Stimulated activated CD4-positive, alpha-beta T cell treated with anti-CD3 and anti-CD28 coated beads, TNF-alpha, amount 100 ng/mL, for 48 hours (primary cell): ENCODE measurements at places on chromosomes 4 and X.

DNA sequence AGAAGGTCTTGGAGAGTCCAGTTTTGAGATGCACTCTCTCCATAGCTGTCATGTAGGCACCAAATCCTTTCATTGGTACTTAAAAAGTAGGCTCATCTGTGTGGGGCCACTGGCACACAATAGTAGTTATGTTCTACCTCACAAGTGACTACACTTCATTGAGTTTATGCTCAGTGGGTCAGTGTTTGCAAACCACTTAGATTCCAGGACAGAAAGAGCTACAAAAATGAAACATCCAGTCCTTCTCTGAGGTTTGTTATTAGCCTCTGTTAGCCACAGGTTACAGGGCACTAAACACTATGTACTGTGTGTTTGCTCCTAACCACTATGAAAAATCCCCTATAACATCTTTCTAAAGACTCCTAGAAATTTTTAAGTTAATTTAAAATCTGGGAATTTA lies 13.8 kb downstream of the RAB28 start:
- no peak for DNase-seq

- DNase-seq = no peak
These were observed 419.8 kb upstream of the AMOT start for GRCh38 chrX:113260474-113260873.

GRCh38 chr4:174210952-174211490 lies 72.4 kb downstream of the FBXO8 start:
- no peak for DNase-seq

DNA sequence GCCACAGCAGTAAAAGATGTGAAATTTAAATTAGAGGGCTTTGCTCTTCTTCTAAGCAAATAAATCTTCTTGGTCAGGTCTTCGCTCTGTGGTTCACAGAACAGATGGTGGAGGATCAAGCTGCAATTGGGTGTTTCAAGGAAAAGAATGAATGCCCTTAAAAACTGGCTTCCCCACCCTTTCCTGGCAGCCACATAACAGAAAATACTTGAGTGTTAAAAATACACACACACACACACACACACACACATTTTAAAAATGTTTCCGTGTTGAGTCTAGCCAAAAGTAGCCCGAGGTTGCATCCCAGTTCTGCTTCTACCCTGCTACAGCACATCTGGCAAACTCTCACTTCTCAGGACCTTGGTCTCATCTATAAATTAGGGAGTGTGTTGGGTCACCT lies 56.7 kb upstream of the FGFBP2 start:
- DNase-seq = no peak

- no peak for DNase-seq
These were observed 16.5 kb upstream of the KLHL34 start for GRCh38 chrX:21674430-21675186.

GRCh38 chr4:140187316-140187695 lies 33.3 kb upstream of the MAML3 start:
- no peak for DNase-seq

DNA sequence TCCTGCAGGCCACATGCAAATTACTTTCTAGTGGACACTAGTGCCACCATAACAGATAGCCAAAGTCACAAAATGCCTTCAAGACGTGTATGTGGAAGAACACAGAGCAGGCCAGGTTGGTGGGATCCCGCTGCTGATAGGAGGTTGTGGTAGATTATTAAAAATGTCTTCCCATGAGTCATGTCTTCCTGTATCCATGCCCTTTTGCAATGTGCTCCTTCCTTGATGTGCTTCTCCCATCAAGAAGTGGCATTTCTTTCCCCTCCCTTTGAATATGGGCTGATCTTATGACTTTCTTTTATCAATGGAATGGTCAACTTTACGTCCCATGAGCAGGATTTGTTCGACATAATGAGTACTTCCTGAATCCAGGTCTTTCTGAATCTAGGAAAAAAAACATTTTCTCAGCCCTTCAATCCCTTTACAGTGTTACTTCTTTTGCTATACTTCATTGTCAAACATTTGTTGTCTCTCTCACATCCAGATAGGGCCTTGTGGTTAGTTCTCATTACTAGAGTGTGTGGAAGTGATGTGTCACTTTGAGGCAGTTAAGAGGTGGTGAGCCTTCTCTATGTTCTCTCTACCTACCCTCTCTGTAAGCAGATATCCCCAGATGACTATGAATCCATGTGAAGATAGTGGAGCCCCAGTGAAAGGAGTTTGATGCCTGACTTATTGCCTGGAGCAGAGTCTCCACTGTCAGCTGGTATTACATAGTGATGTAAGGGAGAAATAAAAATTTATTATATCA lies 519.2 kb upstream of the DIPK2B start:
- no peak for DNase-seq

DNA sequence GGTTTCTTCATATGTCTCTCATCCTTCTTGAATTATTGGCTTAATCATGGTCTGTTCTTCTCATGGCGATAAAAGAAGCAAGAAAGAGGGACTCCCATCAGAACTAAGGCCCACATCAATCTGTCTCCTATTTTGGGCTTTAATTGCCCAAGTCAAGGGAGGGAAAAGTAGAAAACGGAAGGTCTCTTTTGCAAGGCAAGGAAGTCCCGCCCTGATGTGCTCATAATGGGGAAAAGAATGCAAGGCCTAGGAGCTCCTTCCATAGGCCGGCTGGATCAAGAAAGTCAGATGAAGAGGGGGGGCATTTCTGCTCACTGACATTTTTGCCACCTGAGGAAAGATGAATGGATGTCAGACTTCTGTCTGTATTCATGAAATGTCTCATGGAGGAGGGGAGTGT lies 127.7 kb upstream of the RPS6KA3 start:
- DNase-seq = no peak

GRCh38 chrX:77275392-77275791 lies 171.8 kb upstream of the FGF16 start:
- DNase-seq = no peak

DNA sequence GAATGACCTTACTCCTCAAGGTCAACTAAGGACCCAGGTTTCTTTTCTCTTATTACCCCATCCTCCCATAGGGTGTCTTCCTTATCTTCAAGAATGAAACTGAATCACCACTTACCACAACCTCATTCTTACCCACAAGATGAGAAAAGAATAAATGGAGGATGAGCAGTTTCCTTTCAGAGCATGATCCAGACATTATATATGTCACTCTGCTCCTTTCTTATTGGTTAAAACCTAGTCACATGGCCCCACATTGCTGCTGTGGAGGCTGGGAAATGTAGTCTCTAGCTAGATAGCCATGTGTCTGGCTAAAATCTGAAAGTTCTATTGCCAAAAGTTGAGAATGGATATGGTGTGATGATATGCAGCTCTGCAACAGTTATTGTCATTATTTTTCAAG lies 62.4 kb upstream of the RAI2 start:
- no peak for DNase-seq

DNA sequence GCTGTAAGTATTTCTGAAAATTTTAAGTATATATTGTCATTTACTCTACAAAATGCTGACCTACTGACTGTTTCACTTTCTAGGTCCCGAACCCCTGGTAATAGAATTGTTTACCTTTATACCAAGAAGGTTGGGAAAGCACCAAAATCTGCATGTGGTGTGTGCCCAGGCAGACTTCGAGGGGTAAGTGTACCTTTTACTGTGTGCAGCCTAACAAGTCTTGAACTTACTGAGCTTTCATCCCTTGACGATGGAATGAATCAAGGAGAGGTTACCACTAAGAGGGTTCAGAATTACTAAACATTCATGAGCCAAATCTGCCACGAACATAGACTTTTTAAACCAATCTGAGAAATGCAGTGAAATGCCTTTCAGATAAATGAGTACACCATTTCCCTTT lies 1.6 kb downstream of the RPL34 start:
- no peak for DNase-seq

DNA sequence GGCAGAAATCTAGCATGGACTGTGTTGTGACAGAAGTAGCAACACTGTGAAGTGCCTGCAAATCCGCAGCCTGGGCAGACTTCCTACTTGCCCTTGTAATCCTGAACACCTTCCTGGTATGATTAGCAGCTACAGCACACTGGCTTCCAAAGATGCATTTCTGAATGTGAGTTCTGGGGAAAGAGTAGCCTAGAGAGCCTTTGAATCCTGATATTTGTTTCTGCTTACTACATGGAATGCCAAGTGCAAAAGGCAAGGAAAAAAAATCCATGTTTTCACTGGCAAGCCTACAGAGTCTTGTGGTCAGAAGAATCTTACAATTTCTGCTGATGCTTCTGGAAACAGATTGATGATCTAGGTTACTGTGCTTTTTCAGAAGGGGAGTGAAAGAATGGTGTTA lies 223.7 kb downstream of the COL25A1 start:
- no peak for DNase-seq

GRCh38 chr4:4820261-4820660 lies 39.2 kb upstream of the MSX1 start:
- DNase-seq = no peak

GRCh38 chr4:123849495-123849894 lies 452.9 kb downstream of the SPRY1 start:
- no peak for DNase-seq

GRCh38 chr4:138939960-138940359 lies 75.6 kb upstream of the NOCT start:
- no peak for DNase-seq

DNA sequence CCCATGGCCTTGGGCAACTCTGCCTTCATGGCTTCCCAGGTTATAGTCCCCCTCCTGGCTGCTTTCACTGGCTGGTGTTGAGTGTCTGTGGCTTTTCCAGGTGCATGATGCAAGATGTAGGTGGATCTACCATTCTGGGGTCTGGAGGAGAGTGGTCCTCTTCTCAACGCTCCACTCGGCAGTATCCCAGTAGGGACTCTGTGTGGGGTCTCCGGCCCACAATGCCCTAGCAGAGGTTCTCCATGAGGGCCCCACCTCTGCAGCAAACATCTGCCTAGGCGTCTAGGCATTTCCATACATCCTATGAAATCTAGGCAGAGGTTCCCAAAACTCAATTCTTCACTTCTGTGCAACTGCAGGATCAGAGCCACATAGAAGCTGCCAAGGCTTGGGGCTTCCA lies 763.4 kb upstream of the EPHA5 start:
- no peak for DNase-seq

GRCh38 chr4:113273721-113274220 lies 224.3 kb downstream of the ANK2 start:
- DNase-seq = no peak

DNA sequence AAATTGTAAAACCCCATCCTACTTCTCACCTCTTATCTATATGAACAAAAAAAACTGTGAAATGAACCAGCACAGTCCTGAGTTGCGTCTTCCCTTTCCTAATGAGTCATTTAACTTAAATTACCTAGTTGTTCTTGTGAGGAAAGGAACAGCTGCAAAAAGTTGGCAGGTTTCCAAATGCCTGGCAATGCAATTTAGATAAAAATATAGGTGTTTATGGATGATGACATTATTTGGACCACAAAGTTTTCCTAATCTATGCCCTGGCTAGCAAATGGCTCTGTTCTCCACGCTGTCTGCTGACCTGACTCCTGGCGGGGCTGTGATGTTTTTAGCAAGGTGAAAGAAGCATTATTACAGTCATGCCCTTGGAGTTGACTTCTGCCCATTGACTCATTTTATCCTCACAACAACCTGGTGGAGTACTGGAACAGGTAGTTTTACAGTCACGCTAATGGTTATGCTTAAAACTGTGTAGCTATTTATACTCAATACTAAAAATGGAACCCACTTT lies 29.8 kb upstream of the RELL1 start:
- no peak for DNase-seq

DNA sequence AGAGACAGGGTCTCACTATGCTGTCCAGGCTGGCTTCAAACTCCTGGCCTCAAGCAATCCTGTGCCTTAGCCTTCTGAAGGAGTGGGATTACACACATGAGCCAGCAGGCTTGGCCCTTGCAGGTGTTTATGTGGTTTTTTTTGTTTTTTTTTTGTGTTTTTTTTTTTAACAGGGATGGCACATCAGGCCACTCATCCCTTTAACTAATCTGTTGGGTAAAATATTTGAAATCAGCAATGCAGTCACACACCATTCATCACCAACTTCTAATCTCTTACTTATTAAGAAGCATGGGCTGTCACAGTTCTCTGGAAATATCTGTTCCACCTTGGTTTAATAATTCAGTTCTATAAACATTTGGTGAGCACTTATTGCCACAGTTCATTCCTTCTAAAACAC lies 12.3 kb downstream of the CCDC160 start:
- no peak for DNase-seq

- no peak for DNase-seq
These were observed 62.5 kb downstream of the RGS12 start for GRCh38 chr4:3355266-3355748.

DNA sequence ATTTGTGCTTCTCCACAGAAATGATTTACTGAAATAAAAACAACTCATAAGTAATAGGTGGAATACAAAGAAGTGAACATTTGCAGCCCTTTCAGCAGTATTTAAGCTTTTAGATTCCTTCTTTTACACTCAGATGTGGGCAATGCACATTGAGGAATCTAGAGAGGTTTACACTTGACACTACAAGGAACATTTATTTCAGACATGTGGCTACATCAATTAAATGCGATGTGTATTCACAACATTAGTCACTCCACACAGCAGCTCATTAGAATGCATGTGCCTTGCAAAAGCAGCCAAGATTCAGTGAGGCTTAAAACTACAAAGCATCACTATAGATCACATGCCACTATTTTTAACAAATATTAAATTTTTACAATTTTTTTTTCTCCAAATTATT lies 480.7 kb downstream of the INPP4B start:
- DNase-seq = no peak

GRCh38 chr4:174314770-174315169 lies 31.1 kb downstream of the CEP44 start:
- no peak for DNase-seq

- no peak for DNase-seq
These were observed 1.7 kb downstream of the OCIAD1 start for GRCh38 chr4:48832571-48832970.

DNA sequence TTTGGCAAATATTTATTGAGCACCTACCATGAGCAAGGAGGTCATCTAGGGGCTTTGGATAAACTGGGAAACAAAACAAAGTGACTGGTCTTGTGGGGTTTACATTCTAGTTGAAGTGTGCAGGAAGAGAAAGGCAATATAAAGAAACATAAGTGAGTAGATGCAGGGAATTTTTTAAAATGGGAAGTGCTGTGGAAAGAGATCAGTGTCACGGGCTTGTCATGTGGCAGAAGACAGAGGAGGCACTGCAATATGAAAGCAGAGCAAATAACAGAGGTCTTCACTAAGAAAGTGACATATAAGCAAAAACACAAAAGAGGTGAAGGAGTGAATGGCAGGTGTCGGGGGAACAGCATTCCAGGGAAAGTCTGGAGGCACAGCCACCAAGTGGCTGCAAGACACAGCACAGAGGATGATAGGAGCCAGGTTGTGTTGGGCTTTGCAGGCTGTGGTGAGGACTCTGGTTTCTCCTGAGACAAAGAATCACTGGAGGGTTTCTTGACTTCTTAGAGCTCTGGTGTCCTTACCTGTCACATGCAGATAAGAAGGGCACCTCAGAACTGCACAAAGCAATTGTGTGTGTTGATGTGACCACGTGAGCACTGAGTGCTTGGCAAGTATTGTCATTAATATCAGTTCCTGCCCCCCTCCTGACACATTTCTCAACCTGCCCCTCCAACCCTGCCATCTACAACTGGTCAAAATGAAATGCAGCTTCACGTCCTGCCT lies 143.5 kb downstream of the TSPAN5 start:
- DNase-seq = no peak
